ENCODE measurements at places on chromosomes 7 and 10.

DNA sequence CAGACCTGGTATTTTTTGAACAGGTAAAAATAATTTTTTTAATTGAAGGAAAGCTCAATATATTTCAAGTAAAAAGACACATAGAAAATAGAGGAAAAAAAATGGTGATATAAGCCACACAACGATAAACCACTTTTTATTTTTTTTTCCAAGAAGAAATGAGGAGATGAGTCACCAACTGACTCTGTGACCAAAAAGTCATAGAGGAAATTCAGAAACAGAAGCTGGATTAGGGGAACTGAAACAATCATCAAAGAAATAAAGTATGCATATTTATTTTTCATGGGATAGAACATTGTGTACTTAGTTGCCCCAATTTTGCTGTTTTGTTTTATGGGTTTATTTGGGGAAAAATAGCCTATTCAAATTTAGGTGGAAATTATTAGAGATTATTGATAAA is 176.8 kb upstream of the AGR3 start:
- no peak for DNase-seq

GRCh38 chr7:46360811-46361210 is 439.7 kb upstream of the IGFBP3 start:
- no peak for DNase-seq

DNA sequence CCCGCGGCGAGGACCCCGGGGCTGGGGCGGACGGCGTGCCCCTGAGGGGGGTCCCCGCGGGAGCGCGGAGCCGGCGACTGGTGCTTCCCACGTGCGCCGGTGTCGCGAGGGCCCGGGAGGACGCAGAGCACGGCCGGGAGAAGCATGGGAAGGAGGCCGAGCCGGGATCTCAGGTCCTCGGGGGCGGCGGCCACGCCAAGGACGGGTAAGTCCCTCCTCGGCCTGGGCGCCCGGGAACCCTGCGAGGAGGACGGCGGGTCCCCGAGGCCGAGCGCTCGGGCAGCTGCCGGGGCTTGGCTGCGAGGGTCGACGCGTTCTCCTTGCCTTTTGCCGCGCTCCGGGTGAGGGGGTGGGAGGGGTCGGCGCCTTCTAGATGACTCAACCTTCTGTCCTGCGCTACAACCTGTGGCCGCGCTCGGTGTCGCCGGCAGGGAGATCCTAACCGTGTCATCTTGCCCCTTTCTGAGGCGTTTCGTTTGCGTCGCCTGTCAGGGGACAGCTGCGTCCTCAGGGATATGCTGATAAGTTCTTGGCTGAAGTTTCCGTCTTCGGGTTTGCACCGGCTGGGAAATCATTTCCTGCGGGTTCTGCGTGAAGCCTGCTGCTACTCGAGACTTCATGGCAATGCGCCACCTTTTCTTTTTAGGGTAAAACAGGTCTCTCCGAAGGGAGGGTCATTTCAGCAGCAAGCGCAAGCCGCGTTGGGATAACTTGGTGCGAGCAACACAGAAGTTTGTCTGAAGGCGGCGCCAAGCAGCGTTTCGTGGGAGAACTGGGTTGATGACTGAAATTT is 529 bp downstream of the TASOR2 start:
- peak; percentile 80 for DNase-seq

DNA sequence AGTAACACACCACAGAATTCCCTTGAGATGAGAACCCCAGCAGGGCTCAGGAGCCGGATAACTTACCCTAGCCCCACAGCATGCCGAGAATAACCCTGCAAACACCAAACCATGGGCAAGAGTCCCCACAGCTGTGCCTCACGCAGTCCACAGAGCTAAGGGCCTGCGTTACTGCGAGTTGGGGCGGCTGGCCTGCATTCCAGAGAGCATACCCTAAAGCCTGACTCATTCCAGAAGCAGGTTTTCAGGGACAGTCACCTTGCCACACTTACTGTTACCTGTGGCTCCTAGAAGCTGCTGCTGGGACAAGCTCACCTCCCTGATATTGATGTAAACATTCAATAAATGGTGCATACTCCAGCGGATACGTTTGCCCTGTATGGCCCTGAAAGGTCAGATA is 18.6 kb downstream of the FGFR2 start:
- DNase-seq, result peak; percentile 88

DNA sequence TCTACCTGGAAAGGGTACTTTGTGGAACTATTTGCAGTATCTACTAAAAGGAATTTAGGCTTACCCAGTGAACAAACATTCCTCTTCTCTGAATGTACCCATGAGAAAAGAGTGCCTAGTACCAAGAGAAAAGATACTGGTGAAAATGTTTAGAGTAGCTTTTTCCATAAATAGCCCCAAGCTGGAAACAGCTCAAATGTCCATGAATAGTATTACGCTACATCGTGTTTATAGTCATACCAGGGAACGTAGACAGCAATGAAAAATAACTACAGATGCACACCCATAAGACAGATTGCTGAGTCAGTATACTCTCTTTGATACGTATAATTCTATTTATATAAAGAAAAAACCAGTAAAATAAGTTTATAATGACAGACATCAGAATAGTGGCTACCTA is 285.9 kb downstream of the KLF6 start:
- DNase-seq, result peak; percentile 54

- peak; percentile 98 for DNase-seq
Observed at GRCh38 chr7:43647673-43648472, 65.0 kb downstream of the STK17A start.

- no peak for DNase-seq
Observed at GRCh38 chr7:41298409-41298808, 404.5 kb downstream of the INHBA start.

- DNase-seq, result no peak
Observed at GRCh38 chr7:77802557-77803405, 4.2 kb downstream of the PHTF2 start.

- DNase-seq, result no peak
Observed at GRCh38 chr10:84088626-84089025, 50.7 kb upstream of the GHITM start.

DNA sequence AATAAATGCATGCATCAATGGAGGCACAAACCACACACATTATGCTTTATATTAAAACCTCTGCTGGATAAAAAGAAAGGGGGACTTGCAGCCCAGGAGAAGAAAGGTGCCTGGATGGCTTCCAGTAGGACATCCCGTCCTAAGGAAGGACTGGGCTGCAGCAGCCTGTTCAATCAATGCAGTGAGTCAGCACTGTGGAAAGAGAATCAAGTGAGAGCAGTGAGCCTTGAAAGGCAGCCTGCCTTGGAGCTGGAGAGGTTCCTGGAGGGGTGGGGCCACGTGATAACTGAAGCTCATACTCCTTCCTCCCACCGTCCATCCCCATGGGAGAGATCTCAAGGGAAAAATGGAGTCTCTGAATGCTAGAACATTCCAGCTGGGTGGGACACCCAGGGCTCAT is 501.2 kb downstream of the ADRA2A start:
- no peak for DNase-seq

- peak; percentile 71 for DNase-seq
Observed at GRCh38 chr7:17770710-17771375, 169.5 kb downstream of the SNX13 start.

GRCh38 chr7:80105701-80106408 is 28.8 kb upstream of the GNAI1 start:
- DNase-seq, result no peak

- DNase-seq, result peak; percentile 80
Observed at GRCh38 chr10:17768496-17768895, 16.5 kb downstream of the TMEM236 start.

DNA sequence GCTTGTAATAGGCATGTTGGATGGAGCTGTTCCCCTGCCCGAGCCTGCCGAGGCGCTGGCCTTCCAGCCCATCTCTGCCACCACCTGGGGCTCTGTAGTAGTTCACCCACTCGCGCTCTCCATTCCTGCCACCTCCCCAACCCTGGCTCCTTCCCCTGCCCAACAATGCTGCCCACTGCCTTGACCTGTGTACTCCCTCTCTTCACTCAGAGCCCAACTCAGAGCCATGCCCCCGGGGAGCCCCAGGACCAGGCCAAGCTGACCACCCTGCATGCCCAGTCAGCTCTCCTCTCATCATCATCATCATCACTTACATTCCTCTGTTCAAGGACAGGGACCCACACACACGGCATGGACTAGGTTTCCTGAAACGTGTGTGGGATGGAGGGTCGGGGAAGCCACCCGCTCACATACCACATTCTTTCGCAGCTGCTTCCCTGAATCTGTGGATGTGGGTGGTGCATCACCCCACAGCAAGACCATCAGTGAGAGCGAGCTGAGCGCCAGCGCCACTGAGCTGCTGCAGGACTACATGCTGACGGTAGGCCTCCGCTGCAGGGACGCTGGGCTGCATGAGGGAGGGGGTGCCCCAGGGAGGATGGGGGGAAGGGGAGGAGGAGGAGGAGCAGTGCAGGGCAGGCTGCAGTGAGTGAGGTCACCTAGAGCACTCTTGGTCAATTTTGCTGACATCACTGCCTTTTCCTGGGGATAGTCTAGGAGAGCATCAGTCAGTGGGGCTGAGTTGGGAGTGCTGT is 15.6 kb downstream of the NACAD start:
- no peak for DNase-seq

- DNase-seq, result no peak
Observed at GRCh38 chr7:149884016-149884415, 10.2 kb downstream of the ATP6V0E2 start.

DNA sequence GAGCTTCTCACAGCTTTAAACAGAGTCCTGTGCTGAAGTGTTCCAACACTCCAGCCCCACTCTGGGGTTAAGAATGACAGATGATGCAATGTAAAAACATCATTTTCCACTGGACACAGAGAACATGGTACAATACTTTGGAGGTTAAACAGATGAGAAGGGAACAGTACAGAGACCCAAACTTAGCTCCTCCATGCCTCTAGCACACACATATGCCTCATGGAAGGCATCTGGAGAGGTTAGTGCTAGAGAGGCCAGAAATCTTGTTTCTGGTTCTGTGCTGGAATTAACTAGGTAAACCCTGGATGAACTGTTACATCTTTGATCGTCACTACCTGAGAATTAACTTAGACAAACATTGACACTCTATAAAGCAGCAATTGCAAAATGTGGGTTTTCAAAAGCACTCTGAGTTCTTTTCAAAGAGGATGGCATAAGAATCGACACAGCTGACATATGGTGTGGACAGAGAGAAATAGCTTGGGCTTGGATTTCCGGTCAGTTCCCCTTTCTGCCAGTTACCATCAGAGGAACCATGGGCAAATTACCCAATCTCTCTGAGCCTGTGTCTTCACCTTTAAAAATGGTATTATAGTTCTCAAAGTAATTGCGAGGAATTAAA is 81.9 kb downstream of the KCNMA1 start:
- no peak for DNase-seq

Data from epithelial cell of esophagus (primary cell).